ENCODE measurements at places on chromosomes 16 and 17.

DNA sequence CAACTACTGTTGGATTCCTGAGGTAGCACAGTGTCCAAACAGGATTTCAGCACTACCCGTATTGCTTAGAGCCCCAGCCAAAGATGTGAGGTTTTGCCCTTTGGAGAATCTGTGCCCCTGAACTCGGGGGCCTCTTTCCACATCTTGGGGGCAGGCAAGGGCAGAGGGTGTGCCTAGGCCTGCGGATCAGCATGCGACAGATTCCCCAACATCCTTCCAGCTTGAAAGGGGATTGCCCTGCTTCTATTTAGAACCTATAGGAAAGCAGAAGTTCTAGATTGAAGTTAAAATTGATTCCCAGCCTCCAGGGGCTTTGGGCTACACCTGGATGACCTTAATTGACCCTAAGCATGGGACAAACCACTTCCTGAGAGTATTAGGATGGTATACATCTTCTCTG is 19.6 kb downstream of the NOD2 start:
- DNase-seq: no peak

GRCh38 chr16:4318451-4318910 is 2.6 kb downstream of the GLIS2 start:
- DNase-seq: no peak

GRCh38 chr16:47904691-47905090 is 251.1 kb downstream of the ABCC12 start:
- no peak for DNase-seq

DNA sequence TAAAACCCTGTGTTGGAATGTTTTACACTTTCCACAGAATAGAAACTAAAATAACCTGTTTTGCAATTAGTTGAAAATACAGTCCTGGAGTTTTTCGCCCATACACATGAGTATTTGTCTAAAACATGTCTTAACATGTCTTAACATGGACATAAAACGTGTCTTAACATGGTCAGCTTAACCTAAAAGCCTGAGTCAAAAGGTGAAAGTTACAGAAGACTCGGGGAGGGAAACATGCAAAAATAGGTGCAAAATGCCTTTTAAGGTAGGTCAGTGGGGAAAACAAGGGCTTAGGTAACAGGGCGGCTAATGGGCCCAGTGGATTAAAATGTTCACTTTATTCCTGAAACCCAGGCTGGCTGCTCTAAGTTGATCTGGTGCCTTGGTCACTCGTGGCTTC is 56.1 kb upstream of the RBL2 start:
- DNase-seq: no peak

DNA sequence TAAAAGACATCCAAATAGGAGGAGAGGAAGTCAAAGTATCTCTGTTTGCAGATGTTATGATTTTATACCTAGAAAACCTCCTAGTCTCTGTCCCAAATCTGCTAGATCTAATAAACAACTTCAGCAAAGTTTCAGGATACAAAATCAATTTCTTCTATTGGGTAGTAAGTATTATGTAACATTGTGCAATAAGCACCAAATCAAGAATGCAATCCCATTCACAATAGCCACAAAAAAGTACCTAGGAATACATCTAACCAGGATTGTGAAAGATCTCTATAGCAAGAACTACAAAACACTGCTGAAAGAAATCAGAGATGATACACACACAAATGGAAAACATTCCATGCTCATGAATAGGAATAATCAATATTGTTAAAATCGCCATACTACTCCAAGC is 13.0 kb downstream of the NLRP1 start:
- no peak for DNase-seq

- no peak for DNase-seq
Observed at GRCh38 chr16:58084635-58085034, 44.5 kb downstream of the CFAP20 start.

- no peak for DNase-seq
Observed at GRCh38 chr16:71843572-71843971, 2.2 kb upstream of the ATXN1L start.

DNA sequence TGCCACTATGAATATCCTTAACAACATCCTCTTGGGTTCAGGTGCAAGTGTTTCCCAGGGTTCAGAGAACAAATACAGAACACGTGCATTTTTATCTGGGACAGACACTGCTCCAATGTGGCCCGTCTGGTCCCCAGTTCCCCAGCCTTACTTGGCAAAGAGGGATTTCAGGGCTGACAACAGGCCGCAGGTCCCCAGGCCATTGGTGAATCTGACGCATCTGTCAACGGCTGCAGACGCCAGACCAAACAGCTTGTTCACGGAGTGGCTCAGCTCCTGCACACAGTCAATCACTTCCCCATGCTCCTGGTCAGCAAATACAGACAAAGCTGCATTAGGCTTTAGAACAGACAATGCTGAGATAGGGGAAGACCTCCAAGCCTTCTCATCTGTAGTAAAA is 36.2 kb downstream of the COG7 start:
- DNase-seq: no peak

- DNase-seq: no peak
Observed at GRCh38 chr17:72266112-72266775, 145.4 kb downstream of the SOX9 start.

GRCh38 chr17:14733376-14733775 is 432.5 kb downstream of the HS3ST3B1 start:
- no peak for DNase-seq

All from endothelial cell of umbilical vein (primary cell).